ENCODE measurements at places on chromosomes 3 and 15.

- no peak for DNase-seq
- no peaks in the 10 kb centered on the region for H3K36me3 ChIP-seq
- no peak overlapping the region for H3K4me3 ChIP-seq
- H3K27ac ChIP-seq: no peak overlapping the region
- no peaks in the 10 kb centered on the region for H3K4me1 ChIP-seq
- H3K27me3 ChIP-seq: no peaks in the 10 kb centered on the region
Observed at GRCh38 chr3:40752492-40752891, 227.7 kb downstream of the ZNF621 start.

GRCh38 chr15:68706256-68706655 lies 114.4 kb downstream of the ANP32A start:
- H3K36me3 ChIP-seq: no peaks in the 10 kb centered on the region
- H3K27me3 ChIP-seq: no peaks in the 10 kb centered on the region

GRCh38 chr15:52575072-52575471 lies 6.2 kb upstream of the ARPP19 start:
- no peak overlapping the region for H3K4me3 ChIP-seq
- H3K27ac ChIP-seq: no peak overlapping the region

DNA sequence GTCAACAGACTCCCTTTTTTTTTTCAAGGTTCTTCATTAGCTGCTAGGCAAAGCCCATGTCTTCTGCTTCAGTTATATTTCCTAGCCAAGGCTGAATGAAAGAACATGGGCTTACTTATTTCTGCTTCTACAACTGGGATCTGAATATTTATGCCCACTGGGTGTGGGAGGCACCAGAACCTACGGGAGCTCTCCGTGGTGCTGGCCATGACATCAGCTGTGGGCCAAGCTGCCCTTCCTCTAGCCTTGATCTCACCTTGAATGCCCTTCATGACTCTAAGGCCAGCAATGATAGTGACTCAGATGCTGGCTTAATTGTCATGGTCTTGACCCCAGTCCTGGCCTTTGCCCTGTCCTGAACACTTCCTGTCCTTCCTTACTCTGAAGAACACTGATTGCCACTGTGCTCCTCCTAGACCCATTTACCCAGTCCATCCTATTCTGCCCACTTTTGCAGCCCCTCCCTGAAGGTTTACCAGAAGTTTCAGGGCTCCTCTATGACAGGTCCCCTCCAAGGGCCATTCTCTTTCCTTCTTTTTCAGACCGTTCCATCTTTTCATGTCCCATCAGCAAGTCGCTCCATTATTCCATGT lies 32.8 kb upstream of the PRR20G start:
- peaks cover 52% of the 10 kb centered on the region for H3K27me3 ChIP-seq
- H3K27ac ChIP-seq: no peak overlapping the region
- H3K36me3 ChIP-seq: no peaks in the 10 kb centered on the region
- no peak for DNase-seq
- H3K4me3 ChIP-seq: no peak overlapping the region
- H3K4me1 ChIP-seq: no peaks in the 10 kb centered on the region

DNA sequence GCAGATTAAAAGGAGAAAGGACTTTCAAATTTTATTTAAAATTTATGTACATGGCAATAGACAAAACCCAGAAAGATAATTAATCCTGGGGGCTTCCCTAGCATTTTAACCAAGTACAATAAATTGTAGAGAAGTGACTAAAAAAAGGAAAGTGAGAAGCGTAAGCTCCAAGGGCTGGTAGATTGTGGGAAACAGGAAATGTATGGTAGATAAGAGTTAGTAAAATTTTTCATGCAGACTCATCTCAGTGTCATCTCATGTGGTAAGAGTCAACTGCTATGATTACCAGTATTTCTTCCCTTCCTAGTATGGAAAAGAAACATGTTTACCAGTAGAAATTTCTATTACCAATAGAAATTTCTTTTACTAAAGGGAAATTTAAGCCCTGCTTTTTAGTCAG lies 464.3 kb upstream of the AGTR1 start:
- H3K4me3 ChIP-seq: no peak overlapping the region
- no peaks in the 10 kb centered on the region for H3K36me3 ChIP-seq
- DNase-seq: no peak
- H3K4me1 ChIP-seq: no peaks in the 10 kb centered on the region

DNA sequence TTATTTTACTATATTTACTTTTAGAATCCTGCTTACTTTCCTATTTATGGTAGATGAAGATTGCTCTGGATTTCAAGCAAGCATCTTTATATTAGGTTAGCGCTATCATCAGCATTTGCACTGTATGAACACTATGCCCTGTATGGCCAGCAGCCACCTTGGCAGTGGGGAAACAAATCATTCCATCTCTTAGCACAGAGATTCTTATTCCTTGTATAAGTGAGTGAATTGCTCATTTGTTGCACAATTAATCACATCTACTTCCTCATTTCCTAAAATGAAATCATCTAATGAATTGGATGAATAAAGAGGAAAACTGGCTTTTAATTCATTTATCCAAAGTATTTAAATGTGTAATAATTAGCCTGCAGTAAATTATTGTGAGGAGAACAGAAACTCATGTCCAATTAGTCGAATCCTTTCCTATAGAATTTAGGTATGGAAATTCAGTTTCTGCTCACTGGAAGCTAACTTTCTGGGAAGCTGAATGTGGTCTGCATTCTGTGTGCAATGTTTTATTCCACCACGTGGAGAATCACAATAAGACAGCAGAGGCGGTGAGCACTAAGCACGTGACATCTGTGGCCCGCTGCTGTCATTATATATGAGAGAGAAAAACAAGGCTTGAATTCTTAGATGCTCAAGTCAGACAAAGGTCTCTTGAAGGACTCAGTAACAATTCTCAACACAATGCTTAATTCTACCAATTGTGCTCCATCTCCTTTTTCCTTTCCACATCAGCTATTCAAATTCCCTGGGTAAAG lies 93.4 kb downstream of the PEX5L start:
- H3K27me3 ChIP-seq: no peaks in the 10 kb centered on the region
- no peaks in the 10 kb centered on the region for H3K4me1 ChIP-seq
- DNase-seq: no peak
- H3K27ac ChIP-seq: no peak overlapping the region
- H3K36me3 ChIP-seq: no peaks in the 10 kb centered on the region

DNA sequence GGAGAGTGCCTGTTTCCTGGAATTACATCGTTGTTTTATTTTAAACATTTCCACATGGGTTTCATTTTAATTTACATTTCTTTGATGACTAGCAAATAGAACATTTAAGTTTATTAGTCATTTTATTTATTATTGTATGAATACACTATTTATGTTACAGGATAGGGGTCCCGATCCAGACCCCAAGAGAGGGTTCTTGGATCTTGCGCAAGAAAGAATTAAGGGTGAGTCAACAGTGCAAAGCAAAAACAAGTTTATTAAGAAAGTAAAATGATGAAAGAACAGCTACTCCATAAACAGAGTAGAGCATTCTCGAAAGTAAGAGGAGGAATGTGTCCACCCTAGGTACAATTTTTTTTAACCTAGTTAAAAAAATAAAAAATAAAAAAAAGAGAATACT lies 539.5 kb downstream of the NAALADL2 start:
- no peak overlapping the region for H3K27ac ChIP-seq
- no peak for DNase-seq
- no peaks in the 10 kb centered on the region for H3K27me3 ChIP-seq
- H3K4me3 ChIP-seq: no peak overlapping the region

DNA sequence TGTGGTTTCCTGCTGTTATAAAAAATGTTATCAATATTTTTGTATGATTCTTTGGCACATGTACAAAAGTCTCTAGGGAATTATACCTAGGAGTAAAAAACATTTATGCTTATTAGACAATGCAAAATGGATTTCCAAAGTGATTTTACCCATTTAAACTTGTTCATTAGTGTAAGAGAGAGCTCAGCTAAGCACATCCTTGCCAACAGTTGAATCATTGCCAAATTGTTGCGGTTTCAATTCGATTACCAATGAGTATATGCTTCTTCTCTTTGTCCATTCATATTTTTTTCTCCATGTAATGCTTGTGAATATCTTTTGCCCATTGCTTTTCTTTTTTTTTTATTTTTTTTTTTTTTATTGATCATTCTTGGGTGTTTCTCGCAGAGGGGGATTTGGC lies 17.2 kb downstream of the CASR start:
- H3K4me1 ChIP-seq: no peaks in the 10 kb centered on the region
- H3K27me3 ChIP-seq: no peaks in the 10 kb centered on the region
- no peak overlapping the region for H3K27ac ChIP-seq
- no peaks in the 10 kb centered on the region for H3K36me3 ChIP-seq
- no peak for DNase-seq

DNA sequence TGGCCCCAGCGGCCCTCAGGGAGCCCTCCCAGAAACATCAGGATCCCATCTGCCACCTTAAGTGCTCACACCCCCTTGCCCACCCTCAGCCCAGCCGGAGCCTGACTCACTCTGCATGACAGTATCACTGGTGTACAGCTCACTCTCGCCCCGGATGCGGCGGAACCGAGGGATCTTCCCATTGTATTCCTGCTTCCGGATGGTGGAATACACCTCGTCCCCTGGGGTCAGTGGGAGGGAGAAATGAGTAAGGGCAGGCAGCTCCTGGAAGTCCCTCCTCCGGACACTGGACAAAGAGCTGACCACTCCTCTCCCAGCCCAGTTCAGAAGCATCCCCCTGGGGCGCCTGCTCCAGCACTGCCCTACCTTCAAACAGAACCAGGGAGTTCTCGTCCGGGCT lies 16.5 kb downstream of the SEMA7A start:
- H3K27ac ChIP-seq: no peak overlapping the region
- H3K36me3 ChIP-seq: no peaks in the 10 kb centered on the region

DNA sequence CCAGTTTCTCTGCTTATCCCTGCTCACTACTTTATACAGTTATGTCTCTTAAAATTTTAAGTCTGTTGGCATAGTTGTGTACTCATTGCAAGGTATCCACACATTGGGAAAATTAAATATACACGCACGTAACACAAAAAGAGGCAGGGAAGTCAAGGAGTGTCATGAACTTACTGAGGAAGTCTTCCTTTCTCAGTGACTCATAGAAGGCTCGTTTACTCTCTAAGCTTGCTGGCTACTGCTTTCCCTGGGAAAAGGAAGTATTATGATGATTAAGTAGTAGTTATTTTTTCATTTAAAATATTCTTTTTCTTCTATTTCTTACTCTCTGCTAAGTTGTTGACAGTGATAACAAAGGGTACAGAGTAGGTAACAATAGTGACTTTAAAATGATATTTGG lies 287.3 kb downstream of the UBE2E2 start:
- no peaks in the 10 kb centered on the region for H3K27me3 ChIP-seq
- peak; percentile 43 for DNase-seq
- no peaks in the 10 kb centered on the region for H3K36me3 ChIP-seq

All from PC-9 (cell line).